ENCODE measurements at places on chromosomes 2 and 18.

- peak; percentile 33 for DNase-seq
Observed at GRCh38 chr2:108446703-108447102, 2.3 kb upstream of the GCC2 start.

- no peak for DNase-seq
Observed at GRCh38 chr2:163682695-163683094, 53.1 kb downstream of the FIGN start.

- DNase-seq, result no peak
Observed at GRCh38 chr2:127532296-127532695, 3.2 kb upstream of the MYO7B start.

GRCh38 chr2:30766666-30767065 lies 40.6 kb downstream of the CAPN13 start:
- DNase-seq, result no peak

GRCh38 chr18:28760299-28760698 lies 583.4 kb upstream of the CDH2 start:
- no peak for DNase-seq

GRCh38 chr18:61921621-61922235 lies 28.9 kb upstream of the RNF152 start:
- DNase-seq, result no peak

DNA sequence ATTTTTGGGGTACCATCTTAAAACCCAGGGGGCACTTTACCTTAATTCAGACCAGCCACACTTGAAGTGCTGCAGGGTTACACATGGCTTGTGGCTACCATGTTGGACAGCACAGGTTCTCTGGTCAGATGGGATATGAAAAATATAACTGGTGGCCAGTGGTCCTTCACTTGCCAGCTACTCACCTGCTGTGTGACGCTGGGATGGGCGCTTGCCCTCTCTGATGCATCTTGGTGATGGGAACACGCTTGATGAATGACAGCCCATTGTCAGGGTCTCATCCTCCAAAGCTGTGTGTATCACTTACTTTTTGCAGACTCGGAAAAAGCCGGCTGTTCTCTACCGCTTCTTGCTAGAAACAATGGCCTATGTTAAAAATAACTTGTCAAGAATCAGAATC lies 22.5 kb downstream of the HJURP start:
- DNase-seq, result no peak

GRCh38 chr18:9068346-9068745 lies 34.2 kb upstream of the NDUFV2 start:
- DNase-seq, result no peak

GRCh38 chr2:140295767-140296166 lies 1515.6 kb upstream of the NXPH2 start:
- no peak for DNase-seq

DNA sequence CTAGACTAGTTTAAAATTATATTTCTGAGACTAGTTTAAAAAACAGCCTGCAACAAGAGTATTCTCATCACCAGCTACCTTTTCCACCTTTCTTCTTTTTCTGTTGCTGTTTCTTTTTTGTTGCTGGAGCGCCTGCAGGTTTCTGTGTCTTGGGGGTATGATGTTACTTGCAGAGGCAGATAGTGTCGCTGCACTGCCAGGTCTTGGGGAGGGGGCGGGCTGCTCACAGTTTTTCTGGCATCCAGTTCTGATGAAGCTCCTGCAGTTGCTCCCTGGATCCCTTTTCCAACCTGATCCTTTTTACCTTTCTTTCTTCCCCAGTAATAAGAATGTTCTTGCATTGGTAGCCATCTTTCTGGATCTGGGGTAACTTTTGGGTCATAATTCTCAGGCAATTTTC lies 8.0 kb upstream of the C18orf32 start:
- DNase-seq, result no peak

- DNase-seq, result no peak
Observed at GRCh38 chr2:36734304-36734703, 37.8 kb downstream of the VIT start.

GRCh38 chr2:121333834-121334558 lies 49.0 kb upstream of the TFCP2L1 start:
- no peak for DNase-seq

- no peak for DNase-seq
Observed at GRCh38 chr2:54666131-54666633, 57.3 kb upstream of the EML6 start.

DNA sequence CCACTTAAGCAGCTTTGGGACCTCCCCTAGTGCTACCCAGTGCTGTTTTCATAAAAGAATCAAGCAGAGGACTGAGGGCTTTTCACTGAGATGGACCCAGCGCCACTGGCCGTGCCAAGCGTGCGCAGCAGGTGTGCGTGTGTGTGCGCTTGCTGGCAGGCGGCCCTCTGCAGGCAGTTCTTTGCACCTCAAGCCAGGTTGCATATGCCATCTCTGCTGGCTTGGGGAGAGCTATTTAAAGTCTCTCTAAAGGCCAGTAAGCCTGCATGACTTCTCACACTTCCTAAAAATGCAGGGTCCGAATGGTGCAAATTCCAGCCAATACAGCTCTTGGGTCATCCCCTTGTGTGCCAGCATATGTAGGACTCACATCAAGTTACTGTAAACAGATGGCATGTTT lies 255.5 kb downstream of the RNF152 start:
- DNase-seq, result no peak

- no peak for DNase-seq
Observed at GRCh38 chr2:160420711-160421110, 72.9 kb downstream of the RBMS1 start.

DNA sequence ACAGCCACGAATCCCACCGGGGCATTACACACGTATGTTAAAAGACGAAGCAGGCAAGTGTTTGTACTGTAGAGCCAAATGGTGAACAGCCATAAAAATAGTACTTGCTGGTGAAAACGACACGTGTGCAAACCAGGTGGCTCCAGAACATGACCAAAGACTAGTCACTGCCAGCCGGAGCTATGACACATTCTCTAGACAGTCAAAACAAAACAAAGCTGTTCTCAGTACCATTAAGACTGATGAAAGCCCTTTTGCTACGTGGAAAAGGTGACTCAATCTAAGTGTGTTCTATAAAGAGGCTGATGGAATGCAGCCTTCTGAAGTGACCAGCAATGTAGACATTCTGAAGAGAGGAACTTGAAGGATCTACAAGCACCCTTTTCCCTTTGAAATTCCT lies 367.7 kb upstream of the NETO1 start:
- DNase-seq, result no peak

- DNase-seq, result no peak
Observed at GRCh38 chr2:127859712-127860085, 1.7 kb upstream of the POLR2D start.

DNA sequence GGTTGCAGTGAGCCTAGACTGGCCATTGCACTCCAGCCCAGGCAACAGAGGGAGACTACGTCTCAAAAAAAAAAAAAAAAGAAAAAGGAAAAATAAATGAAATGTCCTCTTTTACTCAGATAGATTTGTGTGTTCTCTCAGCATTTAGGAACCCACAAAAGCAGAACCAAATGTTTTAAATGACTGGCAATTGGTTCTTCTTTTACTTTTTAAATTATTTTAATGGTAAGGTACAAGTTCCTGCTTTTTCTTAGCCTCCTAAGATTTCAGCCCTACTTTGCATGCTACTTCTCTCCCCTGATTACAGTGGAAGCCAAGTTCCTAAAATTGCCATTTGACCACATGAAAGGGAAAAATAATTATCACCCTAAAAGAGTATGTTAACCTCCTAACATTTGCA lies 23.5 kb downstream of the SRSF7 start:
- no peak for DNase-seq

- no peak for DNase-seq
Observed at GRCh38 chr2:30963184-30963583, 155.9 kb upstream of the CAPN13 start.
